NCI-H2029 (cell line): ENCODE measurements at places on chromosomes 5 and 9.

GRCh38 chr5:154826-155225 lies 36.5 kb upstream of the LRRC14B start:
- no peak for DNase-seq

DNA sequence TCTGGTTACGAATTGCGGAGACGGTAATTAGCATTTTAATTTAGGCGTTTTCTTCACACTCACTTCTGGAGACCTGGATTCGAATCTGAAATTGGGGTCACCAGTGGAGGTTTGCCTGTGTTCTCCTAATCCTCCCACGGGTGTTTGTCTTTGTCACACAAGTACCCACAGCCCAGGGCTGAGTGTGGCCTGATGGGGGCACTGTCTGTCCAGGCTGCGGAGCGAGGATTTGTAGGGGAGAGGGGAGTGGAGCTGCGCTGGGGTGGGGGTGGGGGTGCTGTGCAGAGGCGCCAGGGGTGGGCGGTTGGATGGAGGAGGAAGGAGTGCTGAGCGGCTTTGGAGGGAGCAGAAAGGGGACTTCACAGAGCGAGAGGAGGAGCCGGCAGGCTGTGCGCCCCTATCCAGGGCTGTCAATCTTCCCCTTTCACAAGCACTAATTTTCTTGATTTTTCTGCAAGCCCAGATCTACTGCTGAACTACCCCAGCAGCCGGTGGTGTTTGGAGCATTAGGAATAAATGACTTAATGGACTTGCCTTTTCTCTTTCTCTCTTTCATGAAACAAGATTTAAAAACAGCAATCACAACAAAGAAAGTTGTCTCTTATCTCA lies 53.1 kb downstream of the TSPAN17 start:
- no peak for DNase-seq

GRCh38 chr5:65708145-65708544 lies 13.8 kb downstream of the SGTB start:
- DNase-seq, result no peak

DNA sequence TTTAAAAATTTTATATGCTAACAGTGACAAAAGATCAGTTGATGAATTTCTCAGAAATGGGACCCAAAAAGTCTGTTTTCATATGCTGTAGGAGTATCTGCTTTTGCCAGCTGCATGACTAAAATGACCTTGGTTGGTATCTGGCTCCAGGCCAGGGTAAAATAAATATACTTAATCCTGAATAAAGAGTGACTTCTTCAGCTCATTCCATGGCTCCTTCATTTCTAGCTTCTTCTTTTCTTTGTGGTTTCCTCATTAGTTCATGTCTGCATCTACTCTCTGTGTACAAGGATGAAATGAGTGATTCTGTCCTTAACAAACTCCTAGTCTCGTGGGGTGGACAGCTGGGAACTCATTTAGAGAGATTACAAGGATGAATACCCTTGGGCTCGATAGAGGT lies 36.0 kb downstream of the RCL1 start:
- no peak for DNase-seq

DNA sequence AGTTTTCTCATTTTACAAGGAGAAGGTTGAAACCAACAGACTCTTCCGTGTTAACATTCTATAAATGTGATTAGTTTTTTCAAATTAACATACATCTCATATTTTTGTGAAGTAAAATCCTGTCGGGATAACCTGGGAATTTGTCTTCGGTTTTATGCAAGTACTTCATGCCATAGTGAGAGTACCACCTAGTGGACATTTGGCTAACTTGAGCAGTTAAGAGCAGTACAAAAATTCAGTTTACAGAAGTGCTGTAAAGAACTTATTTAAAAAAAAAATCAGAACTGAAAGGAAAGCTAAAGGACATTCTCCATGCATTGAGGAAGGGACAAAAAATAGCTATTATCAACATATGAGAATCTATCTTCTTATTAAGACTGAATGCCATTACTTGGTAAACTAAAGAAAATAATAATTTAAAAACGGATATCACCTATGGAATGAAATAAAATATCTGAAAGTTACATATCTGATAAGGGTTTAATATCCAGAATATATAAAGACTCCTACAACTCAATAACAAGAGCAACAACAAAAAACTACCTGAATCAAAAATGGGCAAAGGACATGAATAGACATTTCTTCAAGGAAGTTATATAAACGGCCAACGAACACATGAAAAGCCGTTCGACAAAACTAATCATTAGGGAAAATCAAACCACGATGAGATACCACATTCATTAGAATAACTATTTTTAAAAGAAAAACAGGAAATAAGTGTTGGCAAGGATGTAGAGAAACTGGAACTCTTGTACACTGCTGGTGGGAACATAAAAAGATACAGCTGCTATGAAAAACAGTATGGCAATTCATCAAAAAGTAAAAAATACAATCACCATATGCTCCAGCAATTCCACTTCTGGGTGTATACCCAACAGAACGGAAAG lies 117.0 kb upstream of the GNA14 start:
- no peak for DNase-seq

DNA sequence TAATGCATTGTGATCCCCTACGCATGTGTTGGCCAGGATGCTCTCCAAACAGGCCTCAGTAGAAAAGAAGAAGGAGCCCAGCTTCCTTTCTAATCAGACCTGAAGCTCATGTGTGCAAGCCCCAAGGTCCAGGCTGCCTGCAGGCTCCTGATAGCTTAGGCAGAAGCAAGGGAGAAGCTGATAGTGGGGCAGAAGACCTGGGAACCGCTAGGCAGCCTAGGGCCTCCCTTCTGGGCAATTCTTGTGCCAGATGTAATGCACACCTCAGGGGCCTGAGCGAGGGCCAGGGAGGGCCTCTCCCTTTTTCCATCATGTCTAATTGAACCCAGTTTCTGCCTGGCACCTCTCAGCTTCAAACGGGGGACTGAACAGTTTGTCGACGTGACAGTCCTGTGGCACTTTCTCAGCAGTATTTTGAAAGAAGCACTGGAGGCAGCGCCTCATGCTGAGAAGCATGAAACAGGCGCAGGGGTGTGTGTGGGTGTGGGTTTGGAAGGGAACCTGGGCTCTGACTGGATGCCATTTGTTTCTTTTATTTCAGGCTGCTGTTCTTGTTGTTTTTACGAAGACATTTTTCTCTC lies 212.8 kb downstream of the PIK3R1 start:
- DNase-seq, result no peak

DNA sequence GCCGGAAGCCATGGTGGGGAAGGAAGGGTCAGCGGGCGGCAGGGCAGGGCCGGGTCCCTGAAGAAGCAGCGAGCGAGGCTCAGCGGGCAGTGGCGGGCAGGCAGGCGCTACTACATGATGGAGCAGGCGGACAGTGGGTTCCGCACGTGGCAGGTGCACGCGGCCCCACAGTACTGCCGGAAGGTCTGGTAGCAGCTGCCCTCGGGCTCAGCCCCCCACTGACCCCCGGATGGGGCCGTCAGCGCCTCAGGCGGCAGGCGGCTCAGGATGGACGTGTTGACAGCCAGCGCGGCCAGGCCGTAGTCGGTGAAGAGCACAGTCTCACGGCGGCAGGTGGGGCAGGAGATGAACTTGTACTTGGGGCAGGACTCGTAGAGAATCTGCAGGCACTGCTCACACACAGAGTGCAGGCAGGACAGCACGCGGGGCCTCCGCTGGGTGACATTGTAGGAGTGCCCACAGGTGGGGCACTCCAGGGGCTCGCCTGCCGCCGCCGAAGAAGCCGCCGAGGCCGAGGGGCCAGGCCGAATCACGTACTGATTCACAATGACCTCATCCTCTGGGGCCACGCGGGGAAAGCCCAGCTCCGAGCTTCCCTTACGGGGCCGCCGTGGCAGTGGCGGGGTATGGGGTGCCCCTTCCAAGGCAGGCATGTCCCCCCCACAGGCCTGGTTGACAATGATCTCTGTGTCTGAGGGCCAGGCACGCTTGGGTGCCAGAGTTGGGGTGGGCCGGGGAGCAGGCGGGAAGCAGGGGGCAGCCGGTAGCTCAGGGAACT lies 1.5 kb downstream of the RNF208 start:
- no peak for DNase-seq

GRCh38 chr9:134689321-134690181 lies 47.9 kb downstream of the COL5A1 start:
- peak; percentile 10 for DNase-seq

DNA sequence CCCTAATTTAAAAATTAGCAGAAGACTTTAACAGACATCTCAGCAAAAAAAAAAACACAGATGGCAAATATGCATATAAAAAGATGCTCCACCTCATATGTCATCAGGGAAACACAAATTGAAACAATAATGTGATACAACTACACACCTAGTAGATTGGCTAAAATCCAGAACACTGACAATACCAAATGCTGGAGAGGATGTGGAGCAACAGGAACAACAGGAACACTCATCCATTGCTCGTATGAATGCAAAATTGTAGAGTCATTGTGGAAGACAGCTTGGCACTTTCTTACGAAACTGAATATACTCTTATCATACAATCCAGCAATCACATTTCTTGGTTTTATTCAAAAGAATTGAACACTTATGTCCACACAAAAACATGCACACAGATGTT lies 22.1 kb downstream of the MCIDAS start:
- DNase-seq, result peak; percentile 35

GRCh38 chr9:79572608-79573411 lies 1.0 kb downstream of the TLE4 start:
- DNase-seq, result no peak

GRCh38 chr9:26142631-26143030 lies 464.4 kb upstream of the TUSC1 start:
- no peak for DNase-seq

- no peak for DNase-seq
These were observed 746.1 kb upstream of the MEF2C start for GRCh38 chr5:89628876-89629635.

- DNase-seq, result no peak
These were observed 589.1 kb downstream of the ZNF608 start for GRCh38 chr5:124157320-124157719.

DNA sequence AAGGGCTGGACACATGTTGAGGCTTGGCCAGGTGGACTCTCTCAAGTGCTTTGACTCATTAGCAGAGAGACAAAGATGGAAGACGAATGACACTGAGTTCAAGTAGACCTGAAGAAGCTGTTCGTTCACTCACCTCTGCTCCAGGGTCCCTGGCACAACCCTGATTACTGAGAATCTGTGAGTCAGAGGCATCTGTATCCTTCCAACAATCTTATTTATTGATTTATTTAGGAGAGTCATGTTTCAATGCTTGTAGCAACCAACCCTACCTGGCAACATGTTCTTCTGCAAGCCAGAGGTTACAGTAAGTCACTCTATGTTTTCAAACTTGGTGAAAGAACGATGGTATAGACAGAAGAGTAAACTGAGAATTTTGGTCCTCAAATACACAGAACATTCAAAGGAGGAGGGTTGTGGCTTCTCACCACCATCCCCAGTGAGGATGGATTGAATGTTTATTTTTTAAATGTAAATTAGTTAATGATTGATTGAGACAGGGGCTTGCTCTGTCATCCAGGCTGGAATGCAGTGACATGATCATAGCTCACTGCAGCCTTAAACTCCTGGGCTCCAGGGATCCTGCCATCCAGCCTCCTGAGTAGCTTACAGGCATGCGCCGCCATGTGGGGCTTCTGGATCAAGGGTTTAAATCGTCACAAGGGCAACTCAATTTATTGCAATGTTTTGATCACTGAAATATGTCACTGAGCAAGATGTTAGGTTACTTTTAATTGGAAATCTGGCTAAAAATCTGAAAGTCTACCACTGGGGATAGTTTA lies 55.7 kb upstream of the CARTPT start:
- DNase-seq, result no peak

GRCh38 chr5:107704681-107705401 lies 34.1 kb upstream of the EFNA5 start:
- no peak for DNase-seq

GRCh38 chr9:127090341-127090985 lies 32.0 kb downstream of the ANGPTL2 start:
- DNase-seq, result no peak

DNA sequence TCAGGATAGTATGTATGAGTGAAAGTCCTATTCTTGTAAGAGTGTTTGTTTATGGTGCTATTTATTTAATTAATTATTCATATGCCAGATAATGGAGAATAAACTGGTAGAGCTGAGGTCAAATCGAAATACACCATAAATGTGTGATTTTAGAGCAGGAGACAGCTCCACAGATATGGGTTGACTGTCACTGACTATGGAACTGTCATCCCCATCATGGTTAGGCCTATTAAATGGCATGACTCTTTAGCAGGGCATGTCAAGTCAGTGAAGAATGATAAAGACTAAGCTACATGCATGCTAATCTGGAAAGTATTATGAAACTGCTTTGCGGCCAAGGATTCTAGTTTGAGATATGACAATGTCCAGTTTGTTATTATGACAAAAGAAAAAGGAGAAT lies 658.6 kb downstream of the ISL1 start:
- DNase-seq, result no peak

DNA sequence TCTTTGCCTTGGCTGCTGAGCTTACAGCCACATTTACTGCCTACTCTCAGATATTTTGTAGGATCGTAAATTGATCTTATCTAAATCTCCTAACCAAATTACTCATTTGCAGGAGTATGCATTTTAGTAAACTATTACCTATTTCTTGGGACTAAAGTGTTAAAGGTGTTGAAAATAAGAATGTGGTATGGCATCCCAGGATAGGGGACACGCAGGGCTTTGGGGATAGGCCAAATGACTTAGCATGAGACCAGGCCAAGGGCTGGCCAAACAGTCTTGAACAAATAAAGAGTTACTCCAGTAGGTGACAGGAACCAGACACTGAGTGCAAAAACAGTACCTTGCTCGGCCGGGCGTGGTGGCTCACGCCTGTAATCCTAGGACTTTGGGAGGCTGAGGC lies 25.1 kb downstream of the TBC1D2 start:
- no peak for DNase-seq

GRCh38 chr5:61735531-61735930 lies 403.5 kb downstream of the ZSWIM6 start:
- DNase-seq, result no peak

- DNase-seq, result no peak
These were observed 291.4 kb downstream of the CSNK1G3 start for GRCh38 chr5:123803359-123803758.

DNA sequence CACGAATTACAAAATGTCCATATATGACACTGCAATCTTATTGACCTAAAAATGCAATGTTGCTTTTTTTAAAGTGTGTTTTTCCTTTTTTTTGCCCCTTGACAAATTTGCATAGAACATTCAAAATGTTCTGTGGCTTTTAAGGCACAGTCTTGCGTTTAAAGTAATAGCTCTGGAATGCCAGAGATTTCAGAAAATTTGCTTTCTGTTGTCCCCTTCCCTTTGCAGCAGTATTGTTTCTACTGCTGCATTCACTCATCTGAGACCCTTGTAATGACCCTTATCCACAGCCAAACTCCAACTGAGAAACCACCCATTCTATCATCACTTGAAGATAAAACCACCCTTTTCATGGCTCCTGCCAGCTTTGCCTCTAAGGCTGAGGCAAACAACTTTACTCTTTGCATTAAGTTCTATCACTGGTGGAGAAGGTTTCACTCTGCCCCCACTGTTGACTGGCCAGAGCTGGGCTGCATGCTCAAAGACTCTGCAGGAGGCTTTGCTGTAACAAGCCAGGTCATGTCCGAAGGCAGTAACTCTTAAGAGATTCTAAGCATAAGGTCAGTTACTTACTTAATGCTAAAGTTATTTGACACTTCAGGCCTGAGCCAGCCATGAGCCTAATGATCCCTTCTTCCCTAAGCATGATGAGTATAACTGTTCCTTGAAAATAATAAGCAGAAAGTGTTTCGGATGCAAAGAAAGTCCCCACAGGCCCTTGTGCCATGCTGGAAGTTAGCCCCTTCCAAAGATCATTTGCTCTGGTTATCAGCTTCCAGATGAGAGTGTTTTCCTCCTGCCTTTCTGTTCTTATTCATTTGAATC lies 101.9 kb downstream of the CD180 start:
- no peak for DNase-seq
